ENCODE measurements at places on chromosomes 11 and 22. TPM values are rescaled to one million over a fixed set of nuclear protein-coding genes. Genes with fewer than 3 reads are reported as not detected.

The GAL gene
- total RNA-seq: 0.74 TPM

The XKR3 gene
- total RNA-seq: not detected

The PRDX5 gene
- 129 TPM for total RNA-seq

The TTC36 gene
- total RNA-seq: 3.2 TPM

The APOL4 gene
- total RNA-seq: 2.4 TPM

The MS4A6A gene
- total RNA-seq: 6.0 TPM

The APOL2 gene
- 57.7 TPM for total RNA-seq
